Stimulated activated CD8-positive, alpha-beta memory T cell treated with anti-CD3 and anti-CD28 coated beads, Interleukin-4, amount 100 ng/mL, for 4 hours (primary cell): ENCODE measurements at places on chromosomes 5 and 9.

DNA sequence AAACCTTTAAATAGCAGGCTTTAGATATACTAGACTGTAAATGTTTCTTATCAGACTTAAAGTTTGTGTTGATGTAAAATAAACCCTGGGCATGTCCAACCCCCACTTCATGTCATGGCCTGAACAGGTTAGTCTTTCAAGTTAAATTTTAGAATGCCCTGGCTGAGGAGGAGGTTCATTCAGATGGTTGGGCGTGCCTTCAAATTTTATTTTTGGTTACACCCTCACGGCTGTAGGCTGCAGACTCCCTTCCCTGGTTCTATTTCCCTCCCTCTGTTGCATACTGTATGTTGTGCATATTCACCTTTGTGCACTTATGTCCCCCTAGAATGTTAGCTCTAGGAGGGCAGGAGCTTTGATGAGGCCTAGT, 5.3 kb upstream of the BICD2 start:
- DNase-seq: no peak

- DNase-seq: no peak
Observed at GRCh38 chr9:34430843-34431437, 27.4 kb downstream of the FAM219A start.

- DNase-seq: no peak
Observed at GRCh38 chr9:36021968-36022367, 14.7 kb upstream of the RECK start.

GRCh38 chr9:96874947-96875460, 20.7 kb upstream of the ZNF782 start:
- DNase-seq: no peak

GRCh38 chr5:137734962-137735554, 831 bp downstream of the KLHL3 start:
- DNase-seq: no peak

DNA sequence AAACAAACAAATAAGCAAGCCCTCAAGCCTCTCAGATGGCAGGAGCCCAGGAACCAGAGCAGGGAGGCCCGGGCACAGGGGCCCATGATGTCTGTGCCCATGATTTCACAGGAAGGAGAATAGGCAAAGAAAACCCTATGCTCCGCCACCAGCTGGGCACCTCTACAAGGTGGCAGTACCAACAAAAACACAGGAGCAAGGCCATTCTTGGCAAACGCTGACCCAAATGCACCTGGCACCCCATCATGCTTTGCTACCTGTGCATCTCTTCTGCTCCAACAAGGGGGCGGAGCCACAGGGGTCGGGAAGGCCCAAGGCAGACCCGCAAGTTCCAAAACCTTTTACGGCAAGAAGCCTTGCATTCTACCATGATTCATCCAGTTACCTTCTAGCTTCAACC, 3.1 kb downstream of the BRD3 start:
- DNase-seq: no peak

DNA sequence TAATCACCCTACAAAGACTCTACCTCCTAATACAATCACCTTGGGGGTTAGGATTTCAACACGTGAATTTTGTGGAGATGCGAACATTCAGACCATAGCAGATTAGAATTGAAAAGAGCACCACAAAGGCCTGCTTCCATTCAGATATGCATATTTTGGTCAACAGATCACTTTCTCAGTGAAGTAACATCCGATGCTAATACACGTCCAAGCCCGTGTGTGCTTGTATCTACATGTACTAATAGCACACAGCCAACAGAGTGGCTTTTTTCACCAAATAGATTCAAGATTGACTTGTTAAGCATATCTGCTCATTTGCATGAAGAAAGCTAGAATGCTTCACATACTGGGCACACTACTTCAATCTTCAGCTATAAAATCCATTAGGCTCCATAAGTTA, 35.6 kb upstream of the SSBP2 start:
- DNase-seq: no peak

DNA sequence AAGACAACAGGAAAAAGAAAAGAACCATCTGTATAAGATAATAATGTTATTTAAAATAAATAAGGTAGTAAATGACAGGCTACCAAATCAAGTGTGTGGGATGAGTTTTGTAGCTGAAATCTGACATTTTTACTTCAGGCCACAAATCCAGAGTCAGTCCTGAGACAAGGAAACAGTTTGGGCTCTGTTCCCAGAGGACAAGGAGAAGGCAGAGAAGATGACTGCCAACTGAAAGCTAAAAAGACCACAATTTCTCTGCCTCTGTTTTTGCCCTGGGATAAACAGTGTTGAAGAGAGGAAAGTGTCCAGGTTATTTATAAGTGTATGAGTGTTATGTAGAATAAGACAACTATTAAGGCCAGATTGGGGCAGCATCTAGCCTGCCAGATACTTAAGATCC, 180.5 kb downstream of the NFIB start:
- DNase-seq: no peak

DNA sequence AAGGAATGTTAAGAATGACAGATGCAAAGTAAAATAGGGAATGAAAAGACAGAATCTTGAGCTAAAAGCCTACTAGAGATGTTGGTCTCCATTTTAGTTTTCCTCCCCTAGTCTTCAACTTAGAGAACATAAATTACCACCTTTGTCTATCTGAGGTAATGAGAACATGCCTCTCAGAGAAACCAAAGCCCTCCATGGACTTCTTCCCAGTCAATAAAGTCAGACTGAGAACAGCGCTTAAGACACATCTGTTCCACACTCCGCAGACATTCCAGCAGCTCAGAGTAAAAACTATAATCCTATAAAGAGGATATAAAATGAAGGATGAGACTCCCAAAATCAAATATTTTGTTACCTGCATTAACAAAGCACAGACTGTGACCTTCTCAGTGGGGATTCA, 79.2 kb downstream of the DPYSL3 start:
- DNase-seq: no peak

- DNase-seq: no peak
Observed at GRCh38 chr5:88674356-88675167, 208.4 kb downstream of the MEF2C start.

DNA sequence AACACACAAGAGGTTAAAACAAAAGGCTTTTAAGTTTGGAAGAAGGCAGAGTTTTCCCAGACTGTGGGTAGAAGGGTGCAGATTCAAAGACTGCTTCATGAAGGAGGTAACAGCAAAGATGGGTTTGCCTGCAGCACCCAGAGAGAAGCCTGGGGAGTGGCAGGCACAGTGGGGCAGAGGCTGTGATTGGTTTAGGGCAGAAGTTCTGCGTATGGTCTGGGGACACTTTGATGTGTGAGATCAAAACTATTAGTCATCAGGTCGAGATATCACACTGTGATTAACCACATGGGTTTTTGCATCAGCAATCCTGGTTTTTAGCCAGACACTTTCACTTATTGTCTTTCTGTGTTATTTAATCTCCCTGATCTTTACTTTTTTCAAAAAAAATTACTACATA, 188.8 kb upstream of the GLRA1 start:
- peak; percentile 1 for DNase-seq

- no peak for DNase-seq
Observed at GRCh38 chr9:37156781-37157356, 36.5 kb downstream of the ZCCHC7 start.

- DNase-seq: no peak
Observed at GRCh38 chr9:89970701-89971100, 365.9 kb downstream of the GADD45G start.

DNA sequence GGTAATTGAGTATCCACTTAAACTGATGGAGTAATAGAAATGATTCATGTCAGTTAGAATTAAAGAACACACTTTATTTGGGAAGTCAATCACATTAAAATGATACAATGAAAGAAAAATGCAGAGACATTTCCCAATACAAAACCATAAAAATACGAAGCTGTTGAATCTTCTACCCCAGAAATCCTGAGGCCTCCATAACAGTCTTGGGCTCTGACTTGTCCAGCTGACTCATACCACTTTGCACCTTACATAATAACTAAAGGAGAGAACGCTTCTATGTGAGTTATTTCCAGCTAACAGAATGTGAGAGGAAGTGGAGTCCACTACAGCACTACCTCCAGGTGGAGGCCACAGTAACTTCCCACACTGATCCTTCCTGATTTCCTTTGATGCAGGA, 305.0 kb downstream of the MRPS30 start:
- DNase-seq: no peak

GRCh38 chr9:131260751-131261452, 15.4 kb downstream of the FAM78A start:
- DNase-seq: no peak

DNA sequence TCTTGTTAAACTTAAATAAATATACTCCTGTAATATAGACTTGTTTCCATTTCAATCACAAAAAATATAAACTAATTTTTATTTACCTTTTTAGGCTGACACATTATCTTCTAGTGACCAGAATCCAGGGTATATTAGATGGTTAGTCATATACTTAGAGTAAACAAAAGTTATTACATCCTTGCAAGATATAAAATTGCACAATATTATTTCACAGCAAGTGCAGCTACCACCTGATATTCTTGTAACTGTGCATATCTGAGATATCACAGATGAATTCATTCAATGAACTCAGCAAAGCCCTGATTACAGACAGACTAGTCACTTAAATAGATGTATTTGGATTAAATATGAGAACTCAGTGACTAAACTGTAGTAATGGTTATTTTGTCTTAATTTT, 25.6 kb upstream of the ARRDC3 start:
- DNase-seq: no peak

GRCh38 chr9:91191411-91192380, 170.0 kb downstream of the AUH start:
- no peak for DNase-seq

- DNase-seq: no peak
Observed at GRCh38 chr5:32022638-32023037, 151.5 kb downstream of the GOLPH3 start.

DNA sequence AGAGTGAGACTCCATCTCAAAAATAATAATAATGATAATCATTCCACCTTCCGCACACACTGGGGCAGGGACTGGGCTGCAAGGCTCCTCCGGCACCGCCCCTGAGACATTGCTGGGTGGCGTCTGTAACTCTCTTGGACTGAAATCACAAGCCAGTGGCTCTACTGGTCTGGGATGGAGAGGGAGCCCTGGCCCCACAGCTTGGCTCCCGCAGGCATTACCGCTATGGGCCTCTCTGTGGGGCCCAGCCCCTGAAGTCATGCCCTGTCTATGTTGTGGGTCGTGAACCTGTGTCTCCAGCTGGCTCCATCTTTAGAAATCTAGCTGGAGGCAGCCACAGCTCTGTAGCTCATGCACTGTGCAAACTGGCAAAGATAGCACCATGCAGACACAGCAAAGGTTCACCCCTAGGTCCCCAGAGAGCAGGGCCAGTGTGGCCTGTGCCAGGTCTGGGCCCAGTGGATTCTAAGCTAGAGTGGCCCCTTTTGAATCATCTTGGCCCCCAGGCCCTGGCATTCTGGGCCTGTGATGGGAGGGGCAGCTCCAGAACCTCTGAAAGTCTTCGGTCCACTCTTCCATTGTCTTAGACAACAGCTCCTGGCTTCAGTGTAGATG, 36.1 kb upstream of the COL5A1 start:
- DNase-seq: no peak

DNA sequence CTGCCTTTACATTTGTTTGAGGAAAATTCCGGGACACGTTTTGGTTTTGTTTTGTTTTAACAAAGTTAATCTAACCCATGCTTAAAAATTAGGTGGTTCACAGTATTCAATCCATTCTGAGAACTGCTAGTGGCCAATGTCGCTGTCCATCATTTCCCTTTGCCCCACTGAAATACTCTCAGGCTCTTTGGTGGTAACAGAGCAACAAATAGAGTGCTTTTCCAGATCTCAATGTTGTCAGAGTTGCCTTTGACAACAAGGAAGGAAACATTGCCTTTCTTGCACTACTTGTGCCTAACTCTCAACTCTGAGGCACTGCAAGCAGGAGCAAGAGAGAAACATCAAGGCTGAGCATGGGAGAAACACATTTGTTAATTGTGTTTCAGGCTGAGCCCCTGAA, 154.0 kb downstream of the MCTP1 start:
- DNase-seq: no peak

GRCh38 chr5:126438267-126438666, 15.1 kb downstream of the GRAMD2B start:
- DNase-seq: no peak

- no peak for DNase-seq
Observed at GRCh38 chr5:14183187-14183939, 40.2 kb downstream of the TRIO start.

GRCh38 chr9:120099065-120099464, 480.9 kb downstream of the CDK5RAP2 start:
- no peak for DNase-seq

DNA sequence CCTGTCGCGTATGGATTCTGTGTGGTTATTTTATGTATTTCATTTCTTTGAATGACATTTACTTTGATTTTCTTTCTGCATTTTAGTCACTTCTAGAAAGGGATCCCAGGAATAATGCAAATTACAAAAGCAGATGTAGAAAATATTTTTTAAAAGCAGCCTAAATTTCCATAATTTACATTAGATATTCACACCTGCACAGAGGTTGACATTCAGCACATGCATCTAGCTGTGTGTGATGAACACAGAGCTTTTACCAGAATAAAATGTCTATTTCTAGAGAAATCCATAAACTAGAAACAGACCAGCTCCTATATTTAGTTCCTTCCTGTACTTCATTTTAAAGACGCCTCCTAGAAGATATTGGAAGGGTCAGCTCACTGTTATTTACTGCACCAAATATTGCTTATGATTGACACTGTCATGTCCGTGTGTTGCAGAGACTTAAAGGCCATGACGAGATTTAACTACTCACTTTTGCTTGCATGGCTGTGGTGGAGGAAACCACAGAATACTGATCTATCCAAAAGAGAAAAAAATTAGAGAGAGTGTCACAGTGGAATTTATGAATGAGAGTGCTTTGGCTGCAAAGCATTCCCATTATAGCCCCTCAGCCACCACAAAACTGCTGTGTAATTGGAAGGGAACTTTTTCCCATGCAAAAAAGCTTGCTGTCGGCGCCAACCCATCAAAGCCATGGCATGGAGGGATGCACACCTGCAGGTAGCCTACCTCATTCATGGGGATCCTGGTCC, 58.1 kb downstream of the EBF1 start:
- DNase-seq: no peak

- no peak for DNase-seq
Observed at GRCh38 chr5:128693764-128694163, 155.7 kb upstream of the FBN2 start.

GRCh38 chr5:74477761-74478160, 162.8 kb downstream of the ENC1 start:
- DNase-seq: no peak

DNA sequence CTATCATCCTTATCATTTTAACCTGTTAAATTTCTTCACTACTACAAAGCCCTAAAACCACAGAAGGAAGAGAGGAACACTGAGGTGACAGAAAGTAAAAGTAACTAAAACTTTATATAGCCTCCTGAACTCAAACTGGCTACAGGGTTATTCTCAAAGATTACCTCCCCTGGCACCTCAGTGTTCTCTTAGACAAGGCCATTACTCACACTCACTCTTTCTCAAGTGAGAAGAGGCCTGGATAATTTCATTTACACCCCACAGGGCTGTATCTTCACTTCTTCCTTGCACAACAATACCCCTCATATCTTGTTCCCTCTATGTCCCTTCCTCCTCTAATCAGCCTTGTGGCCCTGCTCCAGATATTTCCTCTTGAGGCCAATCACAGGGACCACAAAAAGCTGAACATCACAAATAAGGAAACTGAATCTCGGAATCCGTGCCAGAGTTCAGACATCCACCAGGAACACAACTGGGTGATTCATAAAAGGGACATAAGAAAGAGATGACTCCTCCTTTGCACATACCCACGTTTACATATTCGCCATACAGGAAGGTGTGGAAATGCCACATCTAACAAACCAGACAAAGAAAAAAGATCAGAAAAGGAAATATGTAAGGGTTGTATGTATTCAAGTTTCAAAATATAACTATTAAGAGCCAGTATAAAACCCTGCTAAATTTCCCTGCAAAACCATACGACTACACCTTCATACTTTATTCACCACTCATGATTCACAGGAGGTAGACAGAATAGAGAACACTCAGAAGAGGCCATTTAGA, 1.7 kb upstream of the KLHL3 start:
- no peak for DNase-seq
